AG08396 (cell line): ENCODE measurements at places on chromosomes 2 and 18.

- no peak for DNase-seq
These were observed 307.2 kb upstream of the MMADHC start for GRCh38 chr2:149894760-149895159.

DNA sequence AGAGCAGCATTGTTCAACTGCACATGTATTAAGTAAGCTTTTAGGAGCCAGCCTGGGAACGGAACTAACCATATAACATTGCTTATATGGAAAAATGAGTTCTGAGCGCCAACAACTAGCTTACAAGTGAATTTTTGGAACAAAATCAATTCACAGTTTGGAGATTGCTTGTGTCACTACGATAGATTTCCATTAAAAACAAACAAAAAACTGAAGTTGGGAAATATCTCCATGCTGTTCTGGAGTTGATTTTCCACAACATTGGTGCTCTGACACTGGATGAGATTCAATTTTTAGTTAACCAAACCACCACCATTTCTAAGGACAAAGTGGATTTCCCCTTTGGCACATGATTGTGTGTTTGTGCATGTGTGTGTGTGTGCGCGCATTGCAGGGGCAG, 56.9 kb upstream of the ZNF397 start:
- no peak for DNase-seq

DNA sequence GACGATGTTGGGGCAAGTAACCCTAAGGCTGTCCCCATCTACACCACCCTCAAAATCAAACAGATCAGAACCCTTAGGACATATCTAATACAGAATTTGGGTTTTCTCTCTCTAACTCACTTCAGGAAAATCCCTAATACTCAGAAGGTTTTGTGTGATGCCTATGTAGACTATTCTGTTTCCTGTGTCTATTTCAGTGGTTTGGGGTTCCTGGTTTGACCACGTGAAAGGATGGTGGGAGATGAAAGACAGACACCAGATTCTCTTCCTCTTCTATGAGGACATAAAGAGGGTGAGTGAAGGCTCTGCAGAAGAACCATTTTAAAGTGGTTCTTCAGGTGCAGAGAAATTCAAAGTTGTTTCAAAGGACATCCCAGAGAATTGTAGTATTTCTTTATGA, 16.3 kb downstream of the SULT1C2 start:
- DNase-seq: no peak

DNA sequence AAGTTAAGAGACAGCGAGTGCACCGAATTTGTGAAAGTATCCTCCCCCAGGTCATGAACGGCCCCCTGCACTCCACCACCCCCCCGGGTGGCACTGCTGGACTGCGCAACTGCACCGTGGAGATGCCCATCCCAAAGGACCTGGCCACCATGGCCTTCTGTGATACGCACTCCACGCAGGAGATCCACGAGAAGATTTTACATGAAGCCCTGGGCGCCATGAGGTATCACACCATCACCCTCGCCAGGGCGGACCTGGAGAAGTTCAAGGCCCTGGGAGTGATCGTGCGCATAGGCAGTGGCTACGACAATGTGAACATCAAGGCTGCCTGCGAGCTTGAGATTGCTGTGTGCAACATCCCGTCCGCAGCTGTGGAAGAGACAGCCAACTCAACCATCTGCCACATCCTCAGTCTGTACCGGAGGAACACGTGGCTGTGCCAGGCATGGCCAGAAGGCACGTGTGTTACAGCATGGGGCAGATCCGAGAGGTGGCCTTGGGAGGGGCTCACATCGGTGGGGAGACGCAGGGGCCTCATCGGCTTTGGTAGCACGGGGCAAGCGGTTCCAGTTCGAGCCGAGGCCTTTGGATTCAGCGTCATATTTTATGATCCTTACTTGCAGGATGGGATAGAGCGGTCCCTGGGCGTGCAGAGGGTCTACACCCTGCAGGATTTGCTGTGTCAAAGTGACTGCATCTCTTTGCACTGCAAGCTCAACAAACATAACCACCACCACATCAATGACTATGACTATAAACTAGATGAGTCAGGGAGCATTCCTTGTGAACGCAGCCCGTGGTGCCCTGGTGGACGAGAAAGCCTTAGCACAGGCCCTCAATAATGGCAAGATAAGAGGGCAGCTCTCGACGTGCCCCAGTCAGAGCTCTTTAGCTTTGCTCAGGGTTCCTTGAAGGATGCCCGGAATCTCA, 290.8 kb upstream of the MC4R start:
- no peak for DNase-seq

- DNase-seq: no peak
These were observed 17.3 kb upstream of the CRIM1 start for GRCh38 chr2:36338124-36338826.

GRCh38 chr18:5543773-5544389, at the start of gene EPB41L3:
Gene EPB41L3 (minus strand): TSS chr18:5543997. CDS start chr18:5489183, 54,814 bp downstream.
- no peak for DNase-seq

DNA sequence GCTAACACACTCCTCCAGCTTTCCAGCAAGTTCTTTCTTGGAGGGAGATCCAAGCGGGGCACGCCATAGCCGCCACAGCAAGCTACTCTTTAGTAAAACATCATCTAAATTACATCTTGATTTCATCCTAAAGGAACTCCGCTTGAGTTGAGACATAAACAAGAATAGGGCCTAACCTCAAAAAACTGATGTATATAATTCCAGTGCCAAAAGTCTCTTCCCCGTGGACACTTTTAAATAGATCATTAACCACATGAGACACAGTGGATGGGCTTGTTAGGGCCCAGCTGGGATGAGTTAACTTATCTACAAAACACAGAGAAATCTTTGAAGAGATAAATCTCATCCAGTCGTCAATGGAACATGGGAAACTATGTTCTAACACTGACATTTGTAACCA, 20.8 kb upstream of the MLPH start:
- no peak for DNase-seq

DNA sequence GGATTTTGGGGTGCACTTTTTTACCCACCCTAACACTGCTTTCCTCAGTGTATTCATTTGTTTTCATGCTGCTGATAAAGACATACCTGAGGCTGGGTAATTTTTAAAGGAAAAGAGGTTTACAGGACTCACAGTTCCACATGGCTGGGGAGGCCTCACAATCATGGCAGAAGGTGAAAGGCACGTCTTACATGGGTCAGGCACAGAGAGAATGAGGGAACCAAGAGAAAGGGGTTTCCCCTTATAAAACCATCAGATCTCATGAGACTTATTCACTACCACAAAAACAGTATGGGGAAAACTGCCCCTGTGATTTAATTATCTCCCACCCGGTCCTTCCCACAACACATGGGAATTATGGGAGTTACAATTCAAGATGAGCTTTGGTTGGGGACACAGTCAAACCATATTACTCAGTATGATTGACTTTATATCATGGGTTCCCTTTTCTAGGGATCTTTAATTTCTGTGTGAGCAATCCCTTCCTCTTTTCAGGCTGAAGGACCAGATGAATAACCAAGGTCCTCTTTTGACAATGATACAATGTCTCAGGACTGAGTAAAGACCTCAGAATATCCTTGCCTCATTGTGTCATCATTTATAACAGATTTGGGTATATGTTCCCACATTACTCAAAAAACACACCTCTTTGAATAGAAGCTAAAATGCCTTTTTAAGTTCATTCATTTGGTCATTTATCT, 100.1 kb upstream of the TRIB2 start:
- no peak for DNase-seq

GRCh38 chr2:217621391-217621801, 381.4 kb downstream of the TNS1 start:
- no peak for DNase-seq

- no peak for DNase-seq
These were observed 229.9 kb downstream of the TTC32 start for GRCh38 chr2:19671916-19672315.

GRCh38 chr2:191114403-191114886, 36.3 kb downstream of the STAT4 start:
- DNase-seq: peak; percentile 8

DNA sequence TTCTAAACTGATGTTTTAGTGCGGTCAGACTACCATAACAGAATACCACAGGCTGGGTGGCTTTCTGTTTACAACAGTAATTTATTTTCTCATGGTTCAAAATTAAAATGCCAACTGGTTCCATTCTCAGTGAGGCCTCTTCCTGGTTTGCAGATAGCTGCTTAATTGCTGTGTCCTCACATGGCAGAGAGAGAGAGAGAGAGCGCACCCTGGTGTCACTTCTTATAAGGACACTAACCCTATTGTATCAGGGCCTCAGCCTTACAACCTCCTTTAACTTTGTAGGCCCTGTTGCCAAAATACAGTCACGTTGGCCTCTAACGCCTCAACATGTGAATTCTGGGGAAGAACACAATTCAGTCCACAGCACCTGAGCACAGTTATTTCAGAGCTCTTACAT, 37.5 kb upstream of the ZNF385B start:
- DNase-seq: no peak

- no peak for DNase-seq
These were observed 294.7 kb upstream of the LRP1B start for GRCh38 chr2:142425551-142425950.

GRCh38 chr2:10140841-10141610, 18.5 kb downstream of the RRM2 start:
- DNase-seq: no peak

GRCh38 chr2:56185101-56185581, 1.4 kb downstream of the CCDC85A start:
- DNase-seq: peak; percentile 32

DNA sequence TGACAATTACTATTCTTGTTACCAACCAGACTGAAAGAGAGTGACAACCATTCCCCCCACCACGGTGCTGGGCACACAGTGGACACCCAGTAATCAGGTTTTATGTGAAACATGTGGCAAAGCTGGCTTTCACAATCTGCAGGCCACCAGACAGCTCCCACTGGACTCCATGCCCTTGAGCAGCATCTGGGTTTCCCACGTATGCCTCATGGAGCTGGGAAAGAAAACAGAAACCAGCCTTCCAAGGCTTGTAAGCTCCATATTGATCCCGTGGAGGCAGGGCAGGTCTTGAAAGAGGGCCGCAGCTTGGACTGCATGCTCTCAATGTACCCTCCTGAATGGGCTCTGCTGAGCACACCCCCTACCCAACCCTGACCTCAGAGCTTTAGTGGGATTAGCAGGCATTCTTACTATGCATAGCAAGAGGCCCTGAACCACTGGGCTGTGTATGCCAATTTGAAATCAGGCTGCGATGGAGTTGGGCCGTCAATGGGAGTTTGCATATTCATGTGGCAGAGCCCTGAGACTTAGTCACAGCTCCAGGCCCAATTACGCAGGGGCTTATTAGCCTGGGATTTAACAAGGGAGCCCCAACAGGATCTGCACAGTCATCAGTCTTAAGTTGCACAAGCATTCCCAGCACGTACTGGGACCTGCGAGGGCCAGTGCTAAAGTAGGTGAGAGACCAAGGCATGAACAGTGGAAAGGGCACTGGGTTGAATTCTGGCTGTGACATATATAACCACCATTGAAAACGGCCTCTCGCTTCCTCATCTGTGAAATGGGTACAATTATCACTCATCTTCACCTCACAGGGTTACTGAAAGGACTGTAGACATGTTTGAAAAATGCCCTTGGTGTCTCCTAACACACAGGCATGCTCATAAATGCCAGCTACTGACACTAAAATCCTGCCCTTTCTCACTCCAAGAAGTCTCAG, 10.5 kb downstream of the C1QL2 start:
- no peak for DNase-seq

DNA sequence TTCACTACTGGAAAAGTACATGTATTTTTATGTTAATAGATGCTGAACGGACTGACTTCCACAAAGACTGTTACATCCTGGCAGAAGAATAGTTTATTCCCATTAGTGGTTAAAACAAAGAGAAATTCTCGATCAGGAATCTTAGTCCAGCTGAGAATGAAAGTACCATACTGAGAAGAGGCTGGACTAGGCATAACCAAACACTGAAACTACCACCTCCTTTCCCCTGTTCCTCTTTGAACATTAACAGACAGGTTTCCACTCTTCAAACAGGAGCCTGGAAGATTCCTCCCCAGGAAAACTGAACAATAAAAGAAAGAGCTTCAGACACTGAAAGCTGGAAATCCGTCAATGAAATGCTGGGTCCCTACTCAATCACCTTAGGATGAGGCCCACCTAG, 25.8 kb downstream of the LDAH start:
- DNase-seq: no peak

GRCh38 chr2:39409697-39410389, 27.2 kb downstream of the MAP4K3 start:
- no peak for DNase-seq

GRCh38 chr2:226123300-226123699, 676.3 kb downstream of the IRS1 start:
- no peak for DNase-seq

- DNase-seq: no peak
These were observed 18.3 kb downstream of the SFT2D3 start for GRCh38 chr2:127719301-127720218.
